ENCODE measurements at places on chromosomes 7 and 10.

DNA sequence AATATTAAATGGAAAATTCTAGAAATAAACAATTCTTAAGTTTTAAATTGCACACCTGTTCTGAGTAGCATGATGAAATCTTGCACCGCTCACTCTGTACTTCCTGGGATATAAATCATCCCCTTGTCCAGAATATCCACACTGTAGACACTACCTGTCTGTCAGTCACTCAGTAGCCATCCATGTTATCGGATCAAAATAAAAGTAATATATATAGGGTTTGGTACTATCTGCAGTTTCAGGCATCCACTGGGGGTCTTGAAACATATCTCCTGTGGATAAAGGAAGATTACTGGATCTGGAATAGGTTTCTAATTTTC lies 6.8 kb downstream of the TECTB start:
- DNase-seq, result no peak

DNA sequence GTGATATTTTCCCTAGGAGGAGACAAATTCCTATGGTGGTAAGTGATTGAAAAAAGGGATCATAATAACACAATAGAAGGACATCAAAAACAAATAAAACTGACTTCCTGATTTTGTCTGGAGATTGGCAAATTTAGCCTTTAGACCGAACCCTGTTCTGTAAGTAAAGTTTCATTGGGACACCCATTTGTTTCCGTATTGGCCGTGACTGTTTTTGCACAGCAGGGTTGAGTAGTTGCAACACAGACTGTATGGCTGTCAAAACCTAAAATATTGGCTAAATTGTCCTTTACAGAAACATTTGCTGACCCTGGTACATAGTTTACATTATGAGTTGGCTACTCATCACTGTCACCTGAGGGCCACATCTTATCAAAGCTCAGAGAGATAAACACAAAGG lies 168.6 kb downstream of the PRKCQ start:
- no peak for DNase-seq

GRCh38 chr7:51009716-51010496 lies 227.2 kb upstream of the GRB10 start:
- DNase-seq, result no peak

DNA sequence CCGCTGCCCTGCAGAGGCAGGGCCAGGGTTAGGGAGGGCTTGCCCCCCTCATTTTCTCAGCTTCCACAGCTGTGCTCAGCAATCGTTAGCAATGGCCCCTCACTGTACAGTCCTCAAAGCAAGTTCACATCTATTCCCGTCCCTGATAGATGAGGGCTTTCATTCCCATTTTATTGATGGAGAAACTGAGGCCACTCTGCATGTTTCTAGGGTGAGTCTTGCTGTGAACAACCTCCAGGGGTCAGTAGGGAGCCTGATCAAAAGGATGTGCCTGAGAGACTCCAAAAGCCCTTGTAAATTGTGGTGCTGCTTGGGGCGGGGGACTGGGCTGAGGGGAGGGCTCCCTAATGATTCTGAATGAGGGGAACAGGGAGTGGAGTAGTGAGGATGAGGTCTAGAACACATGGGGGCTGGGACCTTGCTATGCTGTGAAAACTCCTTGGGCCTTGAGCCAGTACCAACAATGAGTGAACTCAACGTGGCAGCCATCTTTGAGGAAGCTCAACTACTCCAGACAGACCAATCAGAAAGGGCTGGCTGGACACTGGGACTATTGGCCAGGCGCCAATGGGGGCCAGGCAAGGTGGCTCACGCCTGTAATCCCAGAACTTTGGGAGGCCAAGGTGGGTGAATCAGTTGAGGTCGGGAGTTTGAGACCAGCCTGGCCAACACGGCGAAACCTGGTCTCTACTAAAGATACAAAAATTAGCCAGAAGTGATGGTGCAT lies 6.7 kb upstream of the GRIFIN start:
- peak; percentile 19 for DNase-seq

- no peak for DNase-seq
These were observed 138.6 kb downstream of the SORCS3 start for GRCh38 chr10:104779701-104780100.

- DNase-seq, result no peak
These were observed 142.5 kb downstream of the RNF216 start for GRCh38 chr7:5638994-5639393.

DNA sequence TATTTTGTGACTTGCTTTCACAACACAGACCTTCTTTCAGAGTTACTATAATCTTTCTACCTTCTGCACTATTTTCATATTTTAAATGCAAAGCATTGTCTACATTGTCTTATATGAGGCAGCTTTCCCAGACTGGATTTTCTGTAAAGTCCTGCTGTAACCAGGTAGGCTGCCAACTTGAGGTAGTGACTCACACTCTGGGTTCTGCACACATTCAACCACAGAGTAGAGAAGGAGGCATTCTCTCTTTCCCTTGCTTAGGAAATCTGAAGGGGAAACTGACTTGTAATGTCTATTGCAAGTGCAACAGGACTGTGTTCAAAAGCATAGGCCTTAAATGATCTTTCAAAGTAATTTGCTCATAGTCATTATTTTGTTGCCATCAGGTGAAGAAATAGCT lies 461.4 kb downstream of the GRM8 start:
- no peak for DNase-seq

DNA sequence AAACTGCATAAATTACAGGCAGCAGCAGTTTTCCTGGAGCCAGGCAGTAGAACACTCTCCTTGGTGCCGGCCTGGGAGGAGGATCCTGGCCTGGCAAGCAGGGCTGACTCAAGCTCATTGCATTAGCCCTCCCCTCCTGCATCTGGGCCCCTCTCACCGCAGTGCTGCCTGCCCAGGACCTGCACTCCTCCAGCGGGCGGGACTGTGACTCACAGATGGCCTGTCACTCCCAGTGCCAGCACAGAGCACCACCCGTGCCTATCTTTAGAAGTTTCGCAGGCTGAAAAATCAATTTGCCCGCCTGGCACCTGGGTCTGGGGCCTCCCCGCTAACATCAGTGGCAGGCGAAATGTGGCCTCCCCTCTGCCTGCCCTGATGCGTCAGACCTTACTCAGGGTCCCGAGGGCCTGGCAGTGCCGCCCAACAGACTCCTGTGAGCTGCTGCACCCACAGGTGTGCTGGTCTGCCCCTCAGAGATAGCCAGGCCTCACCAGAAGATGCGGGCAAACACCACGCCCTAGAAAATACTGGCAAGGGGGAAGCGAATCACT lies 123.8 kb downstream of the KCNMA1 start:
- no peak for DNase-seq

DNA sequence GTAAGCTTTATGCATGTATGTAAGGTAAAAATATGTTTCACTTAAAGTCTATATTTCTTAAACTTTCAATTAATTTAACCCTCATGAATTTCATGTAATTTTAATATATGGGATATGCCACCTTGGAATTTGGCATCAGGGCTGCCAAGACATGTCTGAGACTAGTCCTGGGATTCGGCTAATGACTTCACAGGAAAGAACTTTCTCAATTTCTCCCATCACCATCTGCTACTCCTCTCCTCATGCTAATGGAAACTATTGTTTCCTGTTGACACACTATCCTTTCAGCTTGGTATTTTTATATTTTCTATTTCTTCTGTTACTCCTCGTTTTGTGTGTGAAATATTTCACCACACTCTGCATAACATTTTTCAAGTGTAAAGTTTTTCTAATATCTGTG lies 205.9 kb downstream of the ARL4A start:
- no peak for DNase-seq

DNA sequence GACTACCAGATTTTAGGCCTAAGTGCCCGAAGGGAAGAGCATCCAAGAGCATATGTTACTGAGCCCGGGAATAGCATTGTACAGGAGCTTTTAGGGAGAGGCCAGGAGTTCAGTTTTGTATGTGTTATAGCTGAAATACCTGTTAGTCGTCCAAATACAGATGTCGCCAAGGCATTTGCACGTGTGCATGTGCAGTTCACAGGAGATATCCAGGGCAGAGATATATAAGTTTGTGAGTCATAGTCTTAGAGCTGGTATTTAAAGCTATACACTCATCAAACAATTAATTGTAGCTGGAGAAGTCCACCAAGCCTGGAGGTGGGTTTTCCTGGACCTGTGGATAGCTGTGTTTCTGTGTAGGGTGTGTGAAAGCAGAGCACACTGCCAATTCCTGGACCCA lies 394.0 kb upstream of the FZD8 start:
- DNase-seq, result no peak

- no peak for DNase-seq
These were observed 126.7 kb upstream of the PRSS58 start for GRCh38 chr7:142384493-142384922.

GRCh38 chr7:44329081-44329480 lies 3.7 kb upstream of the CAMK2B start:
- DNase-seq, result no peak

DNA sequence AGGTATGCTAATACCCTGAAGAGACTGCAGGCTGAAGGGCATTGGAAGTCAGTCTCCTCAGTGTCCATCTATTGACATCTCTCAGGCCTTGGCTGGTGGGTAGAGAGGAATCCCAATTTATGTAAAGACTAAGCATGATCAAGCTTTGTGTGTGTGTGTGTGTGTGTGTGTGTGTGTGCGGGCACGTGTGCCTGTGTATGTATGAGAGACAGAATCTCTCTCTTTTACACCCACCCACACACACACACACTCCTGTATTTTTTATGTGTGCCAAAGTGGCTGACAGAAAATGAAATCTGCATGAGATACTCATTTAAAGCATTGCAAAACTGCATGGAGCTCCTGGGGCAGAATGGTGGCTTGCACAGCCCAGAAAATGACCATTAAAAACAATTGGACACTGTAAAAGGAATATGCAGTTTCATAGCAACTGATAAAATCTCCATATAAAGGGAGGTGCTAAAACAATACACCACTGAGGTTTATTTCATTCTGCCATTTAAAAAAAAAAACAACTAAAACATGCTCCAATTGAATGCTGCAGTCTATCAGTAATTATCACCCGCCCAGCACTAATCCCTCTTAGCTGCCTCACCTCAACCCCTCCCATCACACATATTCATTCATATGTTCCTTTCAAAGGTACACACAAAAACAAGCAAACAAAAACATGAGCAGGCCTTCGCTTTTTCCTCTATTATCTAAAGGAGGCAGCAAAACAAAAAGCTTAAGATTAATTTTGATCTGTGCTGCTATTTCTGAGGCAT lies 385.0 kb downstream of the KCNMA1 start:
- no peak for DNase-seq

DNA sequence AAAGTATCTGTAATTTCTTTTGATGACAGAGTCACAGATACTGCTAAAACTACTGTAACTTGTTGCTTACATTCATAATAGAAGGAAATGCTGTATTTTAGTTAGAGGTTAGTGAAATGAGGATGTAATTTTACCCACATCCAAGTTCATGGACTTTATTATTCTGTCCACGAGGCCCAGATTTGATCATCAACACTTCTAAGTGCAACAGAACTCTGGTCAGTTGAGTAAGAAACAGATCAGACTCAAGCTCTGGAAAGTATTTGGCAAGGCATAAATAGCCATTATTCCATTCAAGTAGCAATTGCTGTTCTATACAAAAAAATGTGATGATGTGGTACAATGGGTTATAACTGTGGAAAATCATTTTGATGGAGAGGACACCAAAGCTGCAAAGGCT lies 22.3 kb downstream of the ACADSB start:
- DNase-seq, result no peak

- DNase-seq, result no peak
These were observed 220.0 kb downstream of the FAM107B start for GRCh38 chr10:14554491-14555205.

- no peak for DNase-seq
These were observed 9.0 kb downstream of the ADGRA1 start for GRCh38 chr10:133096616-133097269.

GRCh38 chr7:134811765-134812164 lies 32.3 kb downstream of the CALD1 start:
- DNase-seq, result no peak

GRCh38 chr10:21675157-21675796 lies 141.2 kb downstream of the MLLT10 start:
- DNase-seq, result peak; percentile 24

- no peak for DNase-seq
These were observed 13.3 kb upstream of the RPA3 start for GRCh38 chr7:7731732-7732131.

DNA sequence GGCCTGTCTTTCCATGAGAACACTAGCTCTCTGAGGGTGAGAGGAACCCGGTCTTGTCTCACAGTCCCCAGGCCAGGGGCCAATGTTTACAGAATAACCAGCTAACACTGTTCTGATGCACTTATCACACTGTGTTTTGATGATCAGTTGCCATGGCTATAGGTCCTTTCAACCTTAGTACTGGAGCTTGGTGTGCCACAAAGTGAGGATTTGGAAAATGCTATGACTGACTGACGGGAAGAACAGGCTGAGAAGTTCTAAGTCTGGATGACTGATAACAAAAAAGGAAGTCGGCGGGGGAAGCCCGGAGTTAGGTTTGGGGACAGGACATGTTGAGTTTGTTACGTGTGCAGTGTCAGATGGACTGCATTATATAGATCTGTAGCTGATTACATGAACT lies 141.8 kb downstream of the CTTNBP2 start:
- no peak for DNase-seq

GRCh38 chr10:92829786-92830377 lies 18.4 kb upstream of the EXOC6 start:
- no peak for DNase-seq

DNA sequence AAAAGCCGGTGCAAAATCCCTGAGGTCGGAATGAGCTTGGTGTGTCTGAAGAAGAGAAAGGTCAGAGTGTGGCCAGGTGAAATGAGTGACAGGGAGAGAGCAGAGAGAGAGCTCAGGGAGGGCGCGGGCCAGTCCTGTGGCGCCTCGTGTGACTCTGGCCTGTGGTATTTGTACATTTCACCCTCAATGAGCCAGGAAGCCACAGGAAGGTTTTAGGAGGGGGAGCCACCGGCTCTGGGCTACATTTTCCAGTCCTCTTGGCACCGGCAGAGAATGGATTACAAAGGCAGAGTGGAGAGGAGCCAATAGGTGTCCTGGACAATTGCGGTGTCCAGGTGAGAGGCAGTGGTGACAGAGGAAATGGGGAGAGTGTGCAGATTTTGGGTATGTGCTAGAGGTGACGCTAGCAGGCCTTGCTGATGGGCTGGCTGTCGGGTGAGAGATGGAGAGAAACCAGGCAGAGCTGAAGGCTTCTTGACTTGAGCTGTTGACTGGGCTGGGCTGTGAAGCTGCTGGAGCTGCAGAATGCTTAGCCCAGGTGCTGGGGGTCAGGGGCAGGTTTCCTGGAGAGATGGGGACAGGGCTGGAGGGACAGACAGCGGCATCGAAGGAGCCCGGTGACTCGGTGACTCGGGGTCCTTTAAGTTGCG lies 38.1 kb downstream of the COL13A1 start:
- no peak for DNase-seq

GRCh38 chr10:17805921-17806577 lies 3.1 kb upstream of the MRC1 start:
- DNase-seq, result no peak

GRCh38 chr7:107725138-107725740 lies 18.7 kb upstream of the CBLL1 start:
- peak; percentile 6 for DNase-seq

GRCh38 chr10:101029520-101030295 lies 1.2 kb downstream of the PDZD7 start:
- no peak for DNase-seq

GRCh38 chr7:128360359-128360678 lies 1.2 kb downstream of the PRRT4 start:
- DNase-seq, result no peak

Data from SHP77 (cell line).